Stimulated activated CD8-positive, alpha-beta memory T cell treated with anti-CD3 and anti-CD28 coated beads, Interleukin-15, amount 100 ng/mL, for 24 hours (primary cell): ENCODE measurements at places on chromosomes 5 and 9.

DNA sequence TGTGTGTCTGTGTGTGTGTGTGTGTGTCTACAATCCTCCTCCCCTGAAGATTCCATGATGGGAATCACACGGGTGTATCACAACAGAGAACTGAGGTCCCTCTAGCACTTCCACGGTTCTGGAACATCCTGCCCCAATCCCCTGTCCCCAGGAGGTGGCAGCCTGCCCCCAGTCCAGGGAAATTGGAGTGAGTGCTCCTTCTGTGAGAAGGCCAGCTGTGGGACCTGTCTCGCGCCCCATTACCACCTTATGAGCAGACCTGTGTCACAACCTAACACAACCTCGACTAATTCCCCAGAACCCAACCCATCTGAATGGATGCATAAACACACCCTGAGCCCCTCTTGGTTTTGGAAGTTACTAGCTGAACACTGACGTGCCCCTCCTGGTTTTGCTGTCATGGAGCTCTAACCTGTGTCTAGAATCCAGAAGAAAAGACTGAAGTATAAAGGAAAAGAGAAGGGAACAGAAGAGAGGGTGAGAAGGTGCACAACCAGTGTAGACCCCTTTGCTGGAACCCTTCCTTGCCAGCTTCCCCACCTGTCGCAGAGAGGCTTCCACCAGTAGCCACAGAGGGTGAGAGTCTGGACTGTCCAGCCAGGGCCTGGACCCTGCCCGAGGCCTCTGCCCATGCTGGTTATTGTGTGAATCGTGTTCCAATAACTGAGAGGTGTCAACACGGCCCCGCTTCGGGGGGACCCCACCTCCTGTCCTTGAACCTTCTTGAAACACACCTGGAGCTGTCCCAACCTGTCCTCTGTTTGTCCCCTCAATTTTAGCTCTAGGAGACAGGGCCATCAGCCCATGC lies 3.4 kb downstream of the BTNL9 start:
- no peak for DNase-seq

GRCh38 chr5:1919750-1920149 lies 37.0 kb upstream of the IRX4 start:
- DNase-seq: no peak

DNA sequence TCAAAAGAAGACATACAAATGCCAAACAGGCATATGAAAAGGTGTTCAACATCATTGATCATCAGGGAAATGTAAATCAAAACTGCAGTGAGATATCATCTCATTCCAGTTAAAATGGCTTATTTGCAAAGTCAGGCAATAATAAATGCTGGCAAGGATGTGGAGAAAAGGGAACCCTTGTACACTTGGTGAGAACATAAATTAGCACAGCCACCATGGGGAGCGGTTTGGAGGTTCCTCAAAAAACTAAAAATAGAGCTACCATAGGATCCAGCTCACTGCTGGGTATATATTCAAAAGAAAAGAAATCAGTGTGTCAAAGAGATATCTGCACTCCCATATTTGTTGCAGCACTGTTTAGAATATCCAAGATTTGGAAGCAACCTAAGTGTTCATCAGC lies 50.3 kb downstream of the AP3S1 start:
- no peak for DNase-seq

DNA sequence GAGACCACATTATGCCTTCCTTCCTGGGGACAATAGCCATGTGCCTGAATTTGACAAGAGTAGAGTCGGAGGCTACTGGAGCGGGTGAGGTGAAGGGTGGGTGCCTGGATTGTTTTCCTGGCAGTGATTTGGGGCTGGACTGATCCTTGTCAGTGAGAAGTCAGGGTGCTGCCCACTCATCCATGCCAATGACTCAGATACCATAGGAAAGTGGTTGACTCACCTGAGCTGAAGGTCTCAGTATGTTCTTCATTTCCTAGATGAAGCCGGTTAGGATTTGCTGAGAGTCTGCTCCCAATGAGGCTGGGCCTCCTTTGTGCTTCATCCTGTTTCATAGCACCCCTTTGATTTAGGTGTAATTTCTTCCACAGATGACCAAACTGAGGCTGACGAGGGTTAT lies 366.0 kb downstream of the KDM4C start:
- no peak for DNase-seq

GRCh38 chr9:137074657-137075274 lies 2.6 kb upstream of the UAP1L1 start:
- DNase-seq: no peak

DNA sequence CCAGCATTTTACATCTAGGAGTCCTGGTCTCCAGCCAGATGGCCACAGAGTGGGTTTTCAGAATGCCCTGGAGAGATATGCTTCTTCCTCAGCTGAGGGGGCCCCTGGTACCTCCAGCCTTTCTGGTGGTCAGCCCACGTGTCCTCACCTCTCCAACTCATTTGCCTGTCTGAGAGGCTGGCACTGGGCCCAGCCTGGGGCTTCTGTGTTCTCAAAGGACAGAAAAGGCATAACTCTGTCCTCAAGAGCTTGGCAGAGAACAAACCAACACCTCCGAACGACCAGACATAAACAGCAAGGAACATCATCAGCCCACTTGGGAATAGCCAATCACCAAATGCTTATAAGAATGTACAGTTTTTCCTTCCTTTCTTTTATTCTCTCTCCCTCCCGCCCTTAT lies 17.1 kb downstream of the ENG start:
- DNase-seq: no peak

DNA sequence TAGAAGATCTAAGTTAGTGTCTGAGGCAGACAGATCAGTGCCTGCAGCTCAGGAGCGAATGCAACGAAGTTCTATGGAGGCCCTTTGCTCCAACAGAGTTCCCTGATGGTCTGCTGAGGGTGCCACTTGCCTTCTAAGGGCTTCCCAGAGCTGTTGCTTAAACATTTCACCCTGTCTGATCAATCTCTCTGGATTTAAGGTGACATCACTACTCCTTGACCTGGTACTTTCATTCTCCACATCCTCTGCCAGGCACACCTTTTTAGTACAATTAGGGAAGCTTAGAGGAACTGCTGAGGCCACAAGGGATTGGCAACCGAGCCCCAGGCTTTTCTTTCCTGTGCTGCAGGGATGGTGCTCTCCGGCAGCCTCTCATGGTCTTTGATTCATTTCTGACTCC lies 94.2 kb upstream of the IFNK start:
- DNase-seq: no peak

DNA sequence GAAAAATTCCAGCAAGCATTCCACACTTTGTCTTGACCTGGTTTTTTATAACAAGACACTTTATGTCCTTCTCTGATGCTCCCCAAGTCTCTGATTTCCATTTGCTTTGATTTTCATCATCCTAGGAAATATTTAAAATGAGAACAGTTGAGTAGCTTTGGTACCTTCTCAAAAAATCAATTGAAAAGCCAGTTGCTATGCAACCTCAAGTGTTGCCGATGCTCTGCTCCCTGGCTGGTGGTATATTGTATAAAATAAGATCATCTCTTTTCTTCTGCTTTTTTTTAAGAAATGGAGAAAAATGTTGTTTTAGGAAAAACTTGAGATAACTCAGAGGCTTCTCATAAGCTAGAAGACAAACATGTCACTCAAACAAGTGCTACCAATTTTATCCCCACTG lies 109.7 kb downstream of the ZNF354C start:
- DNase-seq: no peak

- no peak for DNase-seq
These were observed 563.5 kb downstream of the PRR16 start for GRCh38 chr5:121027636-121028035.

GRCh38 chr5:12017007-12017406 lies 112.8 kb upstream of the CTNND2 start:
- DNase-seq: no peak

DNA sequence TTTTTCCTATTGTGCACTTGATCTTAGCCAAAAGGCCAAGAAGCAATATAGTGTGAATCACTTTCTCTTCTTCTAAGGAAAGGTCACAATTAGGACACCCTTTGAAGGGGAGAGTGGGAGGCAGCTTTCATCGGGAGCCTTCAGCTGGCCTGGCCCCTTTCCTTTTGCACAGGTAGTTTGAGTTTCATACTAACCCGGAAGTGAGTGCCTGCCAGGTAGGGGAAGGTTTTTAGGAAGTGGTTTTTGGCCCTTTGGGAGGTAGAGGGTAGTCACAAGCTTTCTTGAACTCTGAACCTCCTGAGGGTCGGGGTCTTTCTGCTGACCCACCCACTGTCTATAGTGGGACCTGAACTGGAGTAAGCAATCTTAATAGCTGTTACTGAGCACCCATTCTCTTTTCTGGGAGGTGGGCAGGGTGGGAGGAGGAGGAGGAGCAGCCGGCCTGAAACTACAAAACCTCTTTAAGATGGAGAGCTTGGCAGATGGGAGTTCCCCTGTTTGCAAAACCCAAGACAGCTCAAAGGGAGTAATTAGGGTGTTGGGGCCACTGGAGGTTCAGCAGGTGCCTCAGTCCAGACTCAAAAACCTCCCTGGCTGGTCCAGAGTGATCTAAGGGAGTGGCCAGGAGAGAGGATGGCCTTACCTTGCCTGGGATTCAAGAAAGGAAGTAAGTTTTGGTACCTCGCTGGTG lies 6.0 kb downstream of the LARP1 start:
- no peak for DNase-seq

DNA sequence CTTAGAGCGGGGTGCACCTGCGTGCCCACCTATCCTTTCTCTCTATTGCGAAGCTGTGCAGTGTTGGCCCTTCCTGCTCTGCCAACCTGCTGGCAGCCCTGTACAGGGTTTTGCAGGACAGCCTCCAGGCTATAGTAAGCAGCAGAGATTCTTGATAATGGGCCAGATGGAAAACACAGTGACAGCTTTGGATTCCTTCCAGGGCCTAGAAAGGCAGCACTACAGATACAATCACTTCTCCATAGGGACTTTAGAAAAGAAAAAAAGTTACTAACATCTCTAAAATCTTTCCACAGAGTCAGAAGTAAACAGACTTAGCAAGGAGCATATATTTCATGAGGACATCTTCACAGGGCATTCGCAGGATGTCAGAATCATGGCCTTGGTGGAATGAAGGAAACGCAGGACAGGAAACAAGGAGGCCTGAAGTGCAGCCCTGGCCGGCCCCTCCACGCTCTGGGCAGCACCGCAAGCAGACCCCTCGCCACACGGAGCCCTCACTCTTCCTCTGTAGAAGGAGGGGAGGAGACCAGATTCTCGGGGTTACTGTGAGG lies 172.1 kb upstream of the GAS1 start:
- no peak for DNase-seq

DNA sequence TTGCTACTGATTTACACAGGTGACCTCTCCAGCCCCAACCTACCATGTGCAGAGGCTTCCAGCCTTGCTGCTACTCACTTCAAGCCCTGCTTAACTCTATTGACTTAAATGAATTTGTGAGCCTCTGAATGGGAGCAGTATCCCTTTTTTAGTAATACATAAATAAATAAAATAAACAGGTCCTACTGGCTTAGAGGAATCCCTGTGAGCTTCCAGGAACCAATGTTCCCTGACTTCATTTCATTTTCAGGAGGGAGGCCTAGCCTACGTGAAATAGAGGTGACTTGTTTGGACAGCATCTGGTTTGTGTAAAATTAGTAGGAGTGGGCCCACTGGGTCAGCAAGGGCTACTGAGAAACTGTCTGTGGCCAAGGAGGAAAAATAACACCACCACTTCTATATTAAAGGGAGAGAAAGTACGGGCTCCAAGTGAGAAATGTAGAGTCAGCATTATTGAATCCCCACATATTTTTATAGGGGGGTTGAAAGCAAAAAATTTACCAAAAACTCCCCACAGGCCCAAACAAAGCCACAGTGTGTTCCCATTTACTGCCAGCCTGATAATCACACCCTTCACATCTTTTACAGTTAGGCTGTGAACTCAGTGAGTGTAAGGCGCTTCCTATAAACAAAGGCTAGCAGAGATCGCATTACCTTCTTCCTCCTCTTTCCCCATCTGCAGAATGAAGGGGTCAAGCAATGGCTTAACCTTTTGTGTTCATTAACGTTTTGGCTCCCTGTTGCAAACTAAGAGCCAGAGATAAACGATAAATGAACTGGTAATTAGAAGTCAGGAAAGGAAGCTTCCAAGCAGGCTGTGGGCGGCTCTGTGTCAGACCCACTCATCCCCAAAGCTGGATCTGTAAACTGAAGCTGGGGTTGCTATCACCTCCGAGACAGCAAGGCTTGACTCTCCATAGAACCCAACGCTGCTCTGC lies 138.8 kb upstream of the LIFR start:
- no peak for DNase-seq

GRCh38 chr9:34653151-34654072 lies 1.4 kb downstream of the IL11RA start:
- no peak for DNase-seq
